Retinal pigment epithelial cell (primary cell): ENCODE measurements at places on chromosomes 13 and 19.

GRCh38 chr13:79227418-79227817, 178.6 kb downstream of the RBM26 start:
- DNase-seq, result no peak

GRCh38 chr19:13149628-13150186, 468 bp downstream of the STX10 start:
- no peak for DNase-seq

DNA sequence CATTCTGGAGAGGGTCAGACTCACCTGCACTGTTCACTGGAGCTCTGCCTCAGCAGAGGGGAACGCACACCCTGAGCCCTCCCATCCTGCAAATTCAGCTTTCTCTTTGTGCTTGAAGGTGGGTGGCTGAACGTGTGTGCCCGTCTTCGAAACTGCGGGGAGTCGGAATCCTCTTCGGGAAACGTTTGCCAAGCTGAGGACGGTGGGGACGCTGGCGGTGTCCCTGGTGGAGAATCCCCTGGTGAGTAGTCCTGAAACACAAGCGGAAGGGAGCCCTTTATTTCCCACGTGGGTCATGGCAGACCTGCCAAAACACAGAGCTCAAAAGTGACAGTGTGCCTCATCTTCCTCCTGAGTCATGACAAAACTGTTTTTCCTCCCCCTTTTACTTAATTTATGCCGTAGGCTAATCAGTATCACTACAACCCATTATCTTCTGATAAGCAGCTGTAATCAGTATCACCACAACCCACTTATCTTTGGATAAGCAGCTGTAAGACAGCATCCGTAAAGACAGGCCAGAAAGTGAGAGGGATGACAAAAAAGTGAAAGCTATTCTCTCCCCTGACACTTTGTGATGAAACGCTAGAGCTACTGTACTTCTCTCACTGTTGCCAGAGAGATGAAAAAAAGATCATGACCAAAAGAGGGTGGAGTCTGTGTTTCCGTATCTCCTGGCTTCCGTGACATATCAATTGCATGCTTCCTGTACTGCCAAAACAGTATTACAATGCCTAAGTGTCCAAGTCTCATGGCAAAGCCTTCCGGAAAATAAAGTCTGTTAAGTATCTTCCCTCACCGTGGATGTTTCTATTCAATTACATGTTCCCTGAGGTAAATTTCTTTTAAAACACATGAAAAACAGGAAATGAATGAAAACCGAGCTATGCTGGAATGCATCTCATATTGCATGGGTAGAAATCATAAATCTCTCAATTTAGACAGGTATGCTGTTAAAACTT, 155.5 kb downstream of the TBC1D4 start:
- no peak for DNase-seq

GRCh38 chr19:44984005-44984404, 17.3 kb upstream of the RELB start:
- DNase-seq, result no peak

DNA sequence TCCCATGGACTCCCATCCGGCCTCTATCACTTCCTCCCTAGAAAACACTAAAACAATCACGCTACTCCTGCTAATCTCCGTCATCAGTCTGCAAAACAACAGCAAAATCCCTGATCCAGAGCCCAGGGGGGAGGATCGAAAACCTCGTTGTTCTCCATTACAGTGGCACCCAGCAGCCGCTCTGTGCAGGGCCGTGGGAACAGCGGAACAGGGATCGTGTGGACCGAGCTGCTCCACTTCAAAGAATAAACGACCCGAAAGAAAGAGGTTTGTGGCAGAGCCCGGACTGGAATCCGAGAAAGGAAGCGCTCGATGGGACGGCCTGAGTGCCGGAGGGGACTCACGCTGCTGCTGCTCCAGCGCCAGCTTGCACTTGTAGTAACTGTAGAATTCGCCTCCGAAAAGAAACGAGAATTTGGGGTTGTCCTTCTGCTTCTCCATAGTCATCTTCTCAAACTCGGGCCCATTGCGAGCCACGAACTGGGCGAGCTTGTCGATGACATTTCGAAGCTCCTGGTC, 652 bp downstream of the CHERP start:
- DNase-seq, result no peak

- DNase-seq, result no peak
These were observed 169.9 kb downstream of the DCT start for GRCh38 chr13:94309576-94309975.

GRCh38 chr13:112648101-112648500, 41.7 kb upstream of the ATP11A start:
- DNase-seq, result no peak

- no peak for DNase-seq
These were observed 35.1 kb downstream of the RASA3 start for GRCh38 chr13:114097212-114097892.

- DNase-seq, result no peak
These were observed 1971.4 kb downstream of the OLFM4 start for GRCh38 chr13:55000043-55000442.

GRCh38 chr13:24709186-24709913, 29.1 kb downstream of the ATP12A start:
- no peak for DNase-seq

- DNase-seq, result no peak
These were observed 14.7 kb upstream of the HMGB1 start for GRCh38 chr13:30480292-30480950.

DNA sequence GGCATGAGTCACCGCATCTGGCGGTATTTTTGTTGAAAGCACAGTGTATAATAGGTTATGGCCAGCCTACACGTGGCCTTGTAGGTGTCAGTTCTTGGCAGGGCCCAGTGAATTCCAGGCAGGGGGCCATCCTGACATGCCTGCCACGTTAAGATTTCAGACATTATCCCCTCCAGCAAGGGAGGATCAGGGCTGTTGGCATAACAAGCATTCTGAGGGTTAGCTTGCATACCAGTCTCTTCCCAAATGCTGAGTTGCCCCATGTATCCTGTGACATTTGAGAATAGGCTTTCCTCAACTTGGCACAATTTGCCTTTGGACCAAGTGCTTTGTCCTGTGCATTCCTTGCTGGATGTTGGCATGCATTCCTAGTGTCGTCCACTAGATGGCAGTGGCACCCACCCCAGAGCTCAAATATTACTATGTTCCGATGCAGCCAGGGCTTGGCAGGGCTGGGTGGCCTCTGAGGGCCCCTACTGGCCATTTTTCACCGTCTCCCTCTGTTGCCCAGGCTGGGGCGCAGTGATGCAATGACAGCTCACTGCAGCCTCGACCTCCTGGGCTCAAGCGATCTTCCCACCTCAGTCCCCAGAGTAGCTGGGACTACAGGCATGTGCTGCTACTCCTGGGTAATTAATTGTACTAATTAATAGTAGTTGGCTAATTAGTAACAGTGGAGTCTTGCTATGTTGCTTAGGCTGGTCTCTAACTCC, 31.2 kb downstream of the NLRP12 start:
- peak; percentile 33 for DNase-seq

DNA sequence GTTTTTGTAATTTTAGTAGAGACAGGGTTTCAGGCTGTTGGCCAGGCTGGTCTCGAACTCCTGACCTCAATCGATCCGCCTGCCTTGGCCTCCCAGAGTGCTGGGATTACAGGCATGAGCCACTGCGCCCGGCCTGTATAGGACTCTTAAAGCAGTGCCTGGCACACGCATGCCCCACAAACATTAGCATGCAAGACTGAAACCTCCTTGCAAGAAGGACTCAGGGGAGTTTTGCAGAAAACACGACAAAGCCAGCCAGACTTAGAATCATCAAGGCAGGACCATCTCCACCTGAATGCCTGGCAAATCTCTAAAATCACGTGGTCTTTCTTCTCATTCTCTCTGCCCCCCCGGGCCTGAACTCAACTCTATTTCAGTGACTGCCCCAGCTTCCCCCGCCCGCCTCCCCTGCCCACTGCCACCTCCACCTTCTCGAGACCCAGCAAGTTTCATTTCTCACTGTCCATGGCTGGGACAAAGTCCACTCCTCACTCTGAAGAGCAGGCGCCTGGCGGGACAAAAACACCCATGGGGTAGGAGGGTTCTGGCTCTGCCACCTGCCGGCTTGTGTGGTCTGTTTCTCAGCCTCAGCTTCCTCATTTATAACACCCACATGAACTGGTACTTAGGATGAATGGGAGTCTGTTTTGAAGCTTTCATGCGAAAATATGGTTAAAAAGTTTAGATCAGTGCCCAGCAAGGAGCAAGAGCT, 2.4 kb downstream of the TICAM1 start:
- DNase-seq, result no peak

- DNase-seq, result no peak
These were observed 40.8 kb downstream of the IER2 start for GRCh38 chr19:13190781-13191540.

DNA sequence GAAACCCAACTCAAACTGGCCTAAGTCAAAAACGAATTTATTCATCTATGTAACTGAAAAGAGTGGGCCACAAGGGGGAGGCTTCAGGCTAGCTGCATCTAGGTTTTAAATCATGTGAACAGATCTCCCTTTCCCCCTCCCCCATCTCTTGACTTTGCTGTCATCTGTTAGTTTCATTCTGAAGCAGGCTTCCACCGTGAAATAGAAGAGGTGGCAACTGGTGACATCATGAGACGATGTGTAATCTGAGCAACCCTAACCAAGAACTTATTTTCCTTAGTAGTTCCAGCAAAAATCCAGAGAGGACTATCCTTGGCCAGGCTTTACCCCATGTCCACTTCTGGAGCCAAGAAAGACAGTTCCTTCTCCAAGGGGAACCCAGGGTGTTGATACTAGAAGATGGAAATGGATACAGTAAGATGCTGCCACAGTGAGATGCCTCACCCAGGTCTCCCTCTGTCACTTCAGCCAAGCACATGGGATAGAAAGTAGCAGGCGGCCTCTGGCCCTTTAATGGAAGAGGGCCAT, 9.4 kb downstream of the SAMD4B start:
- DNase-seq, result no peak

GRCh38 chr13:110575322-110576069, 14.0 kb upstream of the RAB20 start:
- DNase-seq, result no peak

GRCh38 chr19:41278478-41278877, 14.3 kb downstream of the HNRNPUL1 start:
- DNase-seq, result no peak

- DNase-seq, result no peak
These were observed 19.1 kb upstream of the SCEL start for GRCh38 chr13:77516342-77516789.

- no peak for DNase-seq
These were observed 431 bp downstream of the GYS1 start for GRCh38 chr19:48992581-48993174.

DNA sequence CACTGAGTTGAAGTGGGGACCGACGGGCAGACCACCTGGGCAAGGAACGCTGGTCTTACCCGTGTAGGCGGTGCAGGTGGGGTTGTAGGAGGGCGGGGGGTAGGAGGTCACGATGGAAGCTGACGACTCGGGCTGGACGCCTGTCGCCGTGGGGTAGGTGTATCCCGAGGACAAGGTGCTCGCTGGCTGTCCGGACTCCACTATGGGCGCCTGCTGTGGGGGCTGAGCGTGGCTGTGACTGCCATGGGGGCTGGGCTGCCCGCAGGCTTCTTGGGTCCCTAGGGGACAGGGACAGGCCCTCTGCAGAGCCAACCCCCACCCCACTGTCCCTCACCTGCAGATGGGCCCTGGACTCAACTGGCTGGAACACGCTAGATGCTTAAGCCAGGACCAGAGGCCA, 37.2 kb downstream of the ZFR2 start:
- DNase-seq, result no peak

DNA sequence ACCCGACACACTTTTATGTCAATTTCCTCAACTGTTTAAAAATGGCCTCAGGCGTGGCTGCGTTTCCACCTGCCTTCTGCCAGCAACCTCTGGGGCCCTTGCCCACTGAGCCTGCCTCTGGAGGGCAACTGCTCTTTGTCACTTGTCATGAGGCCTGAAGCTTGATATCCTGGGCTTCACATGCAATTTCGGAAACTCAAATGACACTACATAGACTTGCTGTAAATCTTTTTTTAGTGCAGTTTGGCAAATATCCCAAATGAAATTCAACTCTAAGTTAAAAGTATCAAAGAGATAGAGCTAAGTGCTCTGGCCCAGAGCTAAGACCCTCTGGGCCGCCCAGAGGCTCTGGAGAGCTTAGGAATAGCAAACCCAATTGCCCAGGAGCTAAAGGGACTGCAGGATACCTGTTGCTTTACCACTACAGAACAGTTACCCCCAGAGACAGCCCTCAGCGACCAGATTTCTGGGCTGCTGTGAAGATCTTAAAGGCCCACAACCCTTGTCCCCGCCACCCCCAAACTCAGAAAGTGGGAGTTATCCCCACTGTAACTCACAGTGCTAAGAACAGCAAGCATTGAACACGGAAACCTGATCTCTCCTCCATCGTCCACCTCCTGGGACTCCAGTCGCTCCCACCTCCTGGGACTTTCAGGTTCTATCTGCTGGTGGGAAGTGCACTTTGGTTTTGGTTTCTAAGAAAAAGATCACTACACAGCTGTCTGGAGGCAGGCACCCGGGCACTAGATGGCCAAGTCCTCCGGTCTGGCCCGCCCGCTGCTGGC, 19.4 kb downstream of the GJA3 start:
- DNase-seq, result no peak

DNA sequence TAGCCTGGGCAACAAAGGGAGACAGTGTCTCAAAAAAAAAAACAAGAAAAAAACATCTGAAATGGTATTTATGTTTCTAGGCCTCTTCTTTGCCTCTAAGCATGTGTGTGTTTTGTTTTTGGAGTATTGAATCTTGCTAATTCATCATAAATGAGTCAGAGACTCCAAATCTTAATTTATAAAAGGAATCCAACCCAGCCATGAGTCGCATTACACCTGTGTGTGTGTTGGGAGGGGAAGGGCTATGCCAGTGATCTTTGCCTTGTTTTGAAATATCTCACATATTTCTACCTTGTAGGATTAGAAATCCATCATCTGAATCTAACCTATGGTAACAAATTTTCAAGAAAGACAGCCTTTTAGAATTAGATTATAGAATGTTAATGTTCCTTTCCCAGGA, 4.0 kb downstream of the ZNF331 start:
- no peak for DNase-seq

- no peak for DNase-seq
These were observed at the start of gene IZUMO2 for GRCh38 chr19:50162988-50163387. Gene IZUMO2 (minus strand): TSS chr19:50163281. CDS start chr19:50163194, 87 bp downstream.

GRCh38 chr19:19319732-19320360, 463 bp downstream of the SUGP1 start:
- DNase-seq, result no peak

- no peak for DNase-seq
These were observed 4.2 kb downstream of the LGALS7B start for GRCh38 chr19:38793177-38793576.

- DNase-seq, result no peak
These were observed 22.9 kb upstream of the SHISA2 start for GRCh38 chr13:26074706-26075105.

GRCh38 chr13:108681986-108682575, 52.7 kb downstream of the MYO16 start:
- no peak for DNase-seq

DNA sequence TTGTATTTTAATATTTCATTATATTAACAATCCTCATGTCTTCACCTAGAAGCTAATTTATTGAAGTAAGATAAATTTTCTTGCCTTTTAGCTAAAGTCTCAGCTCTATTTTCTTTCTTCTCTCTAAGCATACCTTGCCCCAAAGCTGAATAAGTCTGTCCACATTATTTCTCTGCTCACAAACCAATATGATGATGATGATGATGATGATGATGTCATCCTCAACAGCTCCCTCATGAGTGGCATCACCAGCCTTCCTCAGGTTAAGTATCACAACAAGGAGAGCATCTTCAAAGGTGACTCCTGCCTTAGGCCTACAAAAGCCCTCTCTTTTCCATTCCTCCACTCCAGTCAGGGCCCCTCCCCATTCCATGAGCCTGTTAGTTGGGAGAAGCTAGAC, 31.9 kb upstream of the ATP12A start:
- DNase-seq, result no peak

GRCh38 chr13:91868351-91868750, 469.9 kb downstream of the GPC5 start:
- no peak for DNase-seq
